ENCODE measurements at places on chromosomes 7 and 10.

DNA sequence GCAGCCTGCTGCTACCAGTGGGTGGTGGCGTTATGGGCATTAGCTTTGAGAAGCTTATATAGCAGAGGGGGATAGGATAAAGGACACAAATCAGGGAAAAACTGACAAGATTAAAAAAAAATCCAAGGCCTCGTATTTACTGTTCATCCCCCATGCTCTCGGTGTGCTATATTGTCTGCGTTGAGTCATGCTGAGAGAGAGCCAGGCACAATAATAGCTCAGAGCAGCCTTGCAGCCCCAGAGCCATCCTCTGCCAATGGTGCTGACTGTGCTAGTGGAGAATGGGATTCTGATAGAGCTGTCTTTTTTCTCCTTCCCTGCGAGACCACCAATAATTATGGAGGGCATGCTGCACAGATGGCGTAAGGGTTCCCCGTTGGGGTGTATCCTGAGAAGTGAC, 51.7 kb upstream of the FZD1 start:
- DNase-seq = no peak

- DNase-seq = no peak
These were observed 608.4 kb upstream of the KCND2 start for GRCh38 chr7:119664601-119665000.

DNA sequence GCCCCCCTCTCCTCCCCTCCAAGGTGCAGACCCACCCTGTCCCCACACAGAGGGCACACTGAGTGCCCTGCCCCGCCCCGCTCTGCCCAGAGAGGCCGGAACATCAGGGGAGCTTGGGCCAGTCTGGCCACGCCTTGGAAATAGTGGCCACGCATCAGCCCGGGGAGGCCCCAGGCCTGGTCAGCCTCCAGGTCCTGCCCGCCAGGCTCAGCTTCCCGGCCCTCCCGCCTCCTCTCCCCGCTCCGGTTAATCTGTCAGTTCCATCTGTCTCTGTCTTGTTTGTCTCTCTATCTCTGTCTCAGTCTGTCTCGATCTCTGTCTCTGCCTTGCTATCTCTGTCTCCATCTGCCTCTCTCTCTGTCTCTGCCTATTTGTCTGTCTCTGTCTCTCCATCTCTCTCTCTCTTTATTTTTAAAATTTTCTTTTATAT, 28.9 kb upstream of the TNRC18 start:
- DNase-seq = no peak

DNA sequence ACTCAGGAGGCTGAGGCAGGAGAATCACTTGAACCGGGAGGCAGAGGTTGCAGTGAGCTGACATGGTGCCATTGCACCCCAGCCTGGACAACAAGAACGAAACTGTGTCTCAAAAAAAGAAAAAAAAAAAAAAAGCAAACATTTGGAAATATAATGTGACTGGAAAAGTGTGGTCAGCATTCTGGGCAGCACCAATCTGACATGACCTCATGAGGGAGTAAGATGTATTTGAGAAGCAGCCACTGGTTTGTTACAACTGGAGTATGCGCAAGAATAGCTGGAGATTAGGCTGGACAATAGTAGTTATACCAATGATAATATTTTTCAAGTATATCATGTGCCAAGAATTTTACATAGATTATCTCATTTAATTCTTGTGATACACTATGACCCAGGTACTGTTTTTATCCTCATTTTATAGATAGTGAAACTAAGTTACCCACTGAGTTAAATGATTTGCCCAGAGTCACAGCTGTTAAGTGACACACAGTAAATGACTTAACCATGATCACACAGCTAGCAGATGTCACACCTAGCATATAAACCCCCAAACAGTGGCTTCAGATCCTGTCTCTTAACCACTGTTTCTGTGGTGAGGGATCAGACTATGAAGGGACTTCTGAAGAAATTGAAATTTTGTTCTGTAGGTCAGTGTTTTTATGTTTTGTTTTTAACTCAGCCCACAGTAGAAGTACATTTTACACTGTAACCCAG, 11.1 kb downstream of the MCU start:
- no peak for DNase-seq

GRCh38 chr10:30103595-30104320, 44.4 kb upstream of the JCAD start:
- no peak for DNase-seq

DNA sequence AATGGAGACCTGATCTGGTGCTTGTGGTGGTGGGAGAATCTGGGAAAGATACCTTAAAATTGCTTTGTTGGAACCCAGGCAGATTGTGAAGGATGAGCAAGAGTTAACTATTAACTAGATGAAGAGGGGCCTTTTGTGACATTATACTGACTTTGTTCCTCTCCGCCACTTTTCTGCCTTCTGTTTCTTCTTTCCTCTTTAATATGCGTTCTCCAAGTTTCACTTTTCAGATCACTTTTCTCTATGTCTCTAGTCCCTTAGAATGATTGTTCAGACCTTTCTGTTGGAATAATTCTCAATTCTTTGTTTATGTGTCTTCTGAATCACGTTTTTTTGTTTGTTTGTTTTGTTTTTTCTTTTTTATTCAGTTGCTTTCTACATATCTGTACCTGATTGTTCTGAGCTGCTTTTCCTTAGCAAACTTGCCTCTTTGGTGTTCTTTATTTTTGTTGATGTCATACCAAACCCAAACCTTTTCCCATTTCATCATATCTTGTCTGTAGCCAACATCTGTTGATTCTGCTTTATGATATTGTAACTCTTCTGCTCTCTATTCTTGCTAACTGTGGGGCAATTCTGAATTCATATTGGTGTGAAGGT, 2.8 kb downstream of the BMPR1A start:
- no peak for DNase-seq

GRCh38 chr7:107847168-107847835, 43.7 kb upstream of the DLD start:
- no peak for DNase-seq

DNA sequence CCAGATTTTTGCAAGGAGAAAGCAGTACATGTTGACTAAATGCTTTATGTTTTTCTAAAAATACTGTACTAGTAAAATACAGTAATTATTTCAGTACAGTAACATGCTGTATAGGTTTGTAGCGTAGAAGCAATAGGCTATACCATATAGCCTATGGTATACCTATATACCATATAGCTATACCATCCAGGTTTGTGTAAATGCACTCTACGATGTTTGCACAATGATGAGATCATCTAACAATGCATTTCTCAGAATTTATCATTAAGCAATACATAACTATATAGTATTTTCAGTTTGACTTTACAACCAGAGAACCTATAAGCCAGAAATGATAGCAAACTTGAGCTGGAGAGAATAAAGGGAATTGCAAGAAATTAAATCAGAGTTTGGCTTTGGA, 109.7 kb upstream of the DNAJB12 start:
- DNase-seq = no peak

DNA sequence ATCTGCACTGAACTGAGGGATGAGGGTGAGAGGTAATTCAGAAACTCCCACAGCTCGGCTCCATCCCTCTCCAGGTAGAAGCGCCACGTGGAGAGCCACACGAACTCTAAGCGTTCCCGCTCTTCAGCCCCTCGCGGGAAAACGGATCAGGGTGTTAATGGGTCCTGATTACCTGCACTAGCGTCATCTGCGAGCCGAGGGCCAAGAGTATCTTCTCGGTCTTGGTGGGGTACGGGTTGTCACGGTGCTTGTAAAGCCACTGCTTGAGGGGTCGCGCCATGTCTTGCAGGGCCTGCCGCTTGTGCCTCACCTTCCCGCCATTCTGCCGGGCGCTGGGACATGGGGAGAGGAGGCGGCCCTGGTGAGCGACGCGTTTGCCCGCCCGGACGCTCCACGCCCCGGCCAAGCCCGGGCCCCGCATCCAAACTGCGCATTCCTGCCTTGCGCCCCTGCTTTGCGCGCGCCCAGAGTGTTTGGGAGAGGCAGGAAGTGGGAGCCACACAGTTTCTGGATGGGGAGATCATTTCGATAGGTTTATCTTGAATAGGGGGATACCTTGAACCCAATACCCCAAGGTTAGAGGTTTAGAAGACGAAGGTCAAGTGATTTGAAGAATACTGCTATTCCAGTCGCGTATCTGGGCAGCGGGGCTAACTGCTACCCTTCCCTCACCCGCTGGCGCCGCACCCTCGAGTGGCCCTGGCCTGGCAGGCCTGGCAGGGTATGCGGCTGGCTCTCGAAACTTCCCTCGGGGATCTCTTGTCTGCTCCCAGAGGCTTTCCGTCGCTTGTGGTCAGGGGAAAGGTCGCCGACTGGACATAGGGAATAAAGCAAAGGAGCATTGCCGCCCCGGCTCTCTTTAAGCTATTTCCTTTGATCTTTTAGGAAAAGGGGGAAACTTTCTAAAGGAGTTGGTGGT, 4.2 kb downstream of the MKX start:
- no peak for DNase-seq
